ENCODE measurements at places on chromosomes 2 and 18.

DNA sequence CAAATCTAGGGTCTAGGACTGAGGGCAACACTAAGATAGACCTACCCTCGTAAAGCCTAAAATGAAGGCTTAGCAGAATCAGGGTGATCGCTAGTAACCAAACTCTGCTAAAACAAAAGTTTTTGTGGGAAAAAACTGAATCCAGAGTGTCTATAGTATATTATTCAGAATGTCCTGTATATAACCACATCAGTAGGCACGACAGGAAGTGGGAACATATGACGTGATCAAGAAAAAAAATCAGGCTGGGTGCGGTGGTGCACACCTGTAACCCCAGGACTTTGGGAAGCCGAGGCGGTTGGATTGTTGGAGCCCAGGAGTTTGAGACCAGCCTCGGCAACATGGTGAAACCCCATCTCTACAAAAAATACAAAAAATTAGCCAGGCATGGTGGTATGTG lies 106.1 kb downstream of the UGGT1 start:
- no peak for DNase-seq

- no peak for DNase-seq
These were observed 107.6 kb upstream of the OTOS start for GRCh38 chr2:240247868-240248720.

GRCh38 chr2:85409845-85410583 lies at the start of gene CAPG:
Gene CAPG (minus strand): TSS chr2:85410366. CDS start chr2:85402145, 8,221 bp downstream.
- DNase-seq = peak; percentile 48

GRCh38 chr18:74334242-74334893 lies 18.7 kb downstream of the C18orf63 start:
- DNase-seq = no peak

GRCh38 chr2:230942920-230943896 lies 18.2 kb upstream of the GPR55 start:
- peak; percentile 26 for DNase-seq

GRCh38 chr2:22996911-22997310 lies 388.1 kb upstream of the KLHL29 start:
- no peak for DNase-seq
